Stromal cell of bone marrow (primary cell): ENCODE measurements at places on chromosomes 3 and 15.

- DNase-seq = no peak
Measured at GRCh38 chr15:60918234-60918959, 310.7 kb downstream of the RORA start.

GRCh38 chr3:3015185-3016089 lies 94.7 kb downstream of the IL5RA start:
- no peak for DNase-seq

- DNase-seq = no peak
Measured at GRCh38 chr15:43985976-43986680, 159.3 kb downstream of the WDR76 start.

GRCh38 chr3:172848910-172849309 lies 98.4 kb downstream of the ECT2 start:
- DNase-seq = peak; percentile 1

DNA sequence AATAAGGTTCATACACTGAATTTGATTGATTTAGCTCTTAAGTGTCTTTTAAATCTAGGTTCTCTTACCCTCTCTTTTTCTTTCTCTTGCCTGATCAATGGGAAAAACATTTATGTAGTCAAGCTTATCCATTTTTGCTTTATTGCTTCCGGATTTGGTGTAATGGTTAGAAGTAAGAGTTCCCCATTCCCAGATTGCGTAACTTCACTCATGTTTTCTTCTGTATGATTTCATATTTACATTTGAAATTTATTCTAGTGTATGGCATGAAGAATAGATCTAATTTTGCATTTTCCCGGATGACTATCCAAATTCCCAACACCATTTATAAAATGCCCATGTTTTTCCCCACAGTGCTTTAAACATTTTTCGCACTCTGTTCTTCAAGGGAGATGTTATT lies 27.9 kb upstream of the SV2B start:
- DNase-seq = no peak

- DNase-seq = no peak
Measured at GRCh38 chr15:42444415-42445063, 46.4 kb downstream of the ZNF106 start.
